ENCODE measurements at places on chromosomes 13 and 19.

DNA sequence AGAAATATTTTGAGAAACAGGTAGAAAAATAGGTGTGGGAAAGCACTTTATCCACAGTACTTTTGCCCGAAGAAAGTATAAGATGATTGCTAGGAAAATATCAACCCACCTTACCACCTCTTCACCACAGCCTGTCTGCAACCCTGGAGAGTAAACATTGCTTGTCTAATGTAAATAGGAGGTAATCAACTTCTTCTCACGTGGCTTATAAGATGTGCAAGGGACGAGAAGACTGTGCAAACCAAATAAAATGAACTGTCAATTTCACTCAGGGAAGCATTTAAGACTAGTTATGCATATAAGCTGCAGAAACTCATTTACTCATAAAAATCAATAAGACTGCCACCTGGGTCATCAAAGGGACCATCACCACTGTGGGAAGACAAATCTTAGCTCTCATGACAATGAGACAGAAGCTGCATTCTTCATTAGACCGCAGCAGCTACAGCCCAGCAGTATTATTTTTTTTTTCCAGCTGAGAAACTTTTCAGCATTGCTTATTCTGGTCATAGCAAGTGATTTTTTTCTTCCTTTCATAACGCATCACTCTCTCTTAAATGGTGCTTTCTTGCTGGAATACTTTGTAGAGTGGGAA, 807.7 kb upstream of the GPC6 start:
- peak; percentile 45 for DNase-seq

DNA sequence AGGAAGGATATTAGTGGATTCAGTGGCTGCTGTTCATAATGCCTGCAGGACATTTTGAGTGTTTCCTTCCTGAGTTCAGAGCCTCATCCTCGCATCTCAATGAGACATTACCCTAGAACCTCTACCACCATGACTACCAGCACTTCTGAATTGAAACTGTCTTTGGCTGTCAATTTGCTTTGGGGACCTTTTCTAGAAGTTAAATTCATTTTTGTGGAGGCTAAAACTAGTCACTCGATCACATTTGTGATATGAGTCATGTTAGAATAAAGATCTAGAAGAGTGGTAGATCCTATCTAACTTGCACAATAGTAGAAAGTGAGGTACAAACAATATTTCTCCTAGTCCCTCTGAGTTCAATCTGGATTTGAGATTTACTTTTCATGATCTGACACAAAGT, 124.9 kb downstream of the KCNRG start:
- no peak for DNase-seq

DNA sequence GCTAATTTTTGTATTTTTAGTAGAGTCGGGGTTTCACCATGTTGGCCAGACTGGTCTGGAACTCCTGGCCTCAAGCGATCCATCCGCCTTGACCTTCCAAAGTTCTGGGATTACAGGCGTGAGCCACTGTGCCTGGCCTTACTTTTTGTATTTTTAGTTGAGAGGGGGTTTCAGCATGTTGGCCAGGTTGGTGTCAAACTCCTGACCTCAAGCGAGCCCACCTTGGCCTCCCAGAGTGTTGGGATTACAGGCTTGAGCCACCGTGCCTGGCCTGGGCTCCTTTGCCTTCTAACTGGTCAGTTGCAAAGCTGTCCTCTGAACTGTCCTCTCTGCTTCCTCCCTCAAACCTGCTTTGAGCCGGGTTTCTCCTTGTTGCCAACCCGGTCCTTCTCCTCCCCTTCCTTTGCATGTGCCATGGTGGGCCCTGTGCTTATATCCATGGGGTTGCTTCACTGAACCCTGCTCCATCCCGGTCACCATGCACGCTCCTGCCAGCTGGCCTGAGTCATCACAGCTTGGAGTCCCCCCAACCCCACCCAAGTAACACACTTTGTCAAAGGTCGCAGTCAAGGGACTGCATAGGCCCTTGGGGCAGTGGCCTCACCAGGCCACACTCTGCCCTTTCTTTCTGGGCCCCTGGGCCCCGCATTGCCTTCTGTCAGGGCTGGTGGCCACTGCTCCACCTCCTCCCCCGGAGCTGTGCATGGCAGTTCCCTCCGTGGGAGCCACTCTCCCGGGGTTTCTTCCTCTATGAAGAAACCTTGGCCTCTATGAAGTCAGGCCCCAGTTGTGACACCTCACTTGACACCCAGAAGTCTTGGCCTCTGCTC, 21.2 kb downstream of the WTIP start:
- DNase-seq = no peak

DNA sequence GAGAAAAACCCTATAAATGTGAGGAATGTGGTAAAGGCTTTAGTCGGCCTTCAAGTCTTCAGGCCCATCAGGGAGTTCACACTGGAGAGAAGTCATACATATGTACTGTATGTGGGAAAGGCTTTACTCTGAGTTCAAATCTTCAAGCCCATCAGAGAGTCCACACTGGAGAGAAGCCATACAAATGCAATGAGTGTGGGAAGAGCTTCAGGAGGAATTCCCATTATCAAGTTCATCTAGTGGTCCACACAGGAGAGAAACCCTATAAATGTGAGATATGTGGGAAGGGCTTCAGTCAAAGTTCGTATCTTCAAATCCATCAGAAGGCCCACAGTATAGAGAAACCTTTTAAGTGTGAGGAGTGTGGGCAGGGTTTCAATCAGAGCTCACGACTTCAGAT, 11.7 kb downstream of the ZNF226 start:
- no peak for DNase-seq

DNA sequence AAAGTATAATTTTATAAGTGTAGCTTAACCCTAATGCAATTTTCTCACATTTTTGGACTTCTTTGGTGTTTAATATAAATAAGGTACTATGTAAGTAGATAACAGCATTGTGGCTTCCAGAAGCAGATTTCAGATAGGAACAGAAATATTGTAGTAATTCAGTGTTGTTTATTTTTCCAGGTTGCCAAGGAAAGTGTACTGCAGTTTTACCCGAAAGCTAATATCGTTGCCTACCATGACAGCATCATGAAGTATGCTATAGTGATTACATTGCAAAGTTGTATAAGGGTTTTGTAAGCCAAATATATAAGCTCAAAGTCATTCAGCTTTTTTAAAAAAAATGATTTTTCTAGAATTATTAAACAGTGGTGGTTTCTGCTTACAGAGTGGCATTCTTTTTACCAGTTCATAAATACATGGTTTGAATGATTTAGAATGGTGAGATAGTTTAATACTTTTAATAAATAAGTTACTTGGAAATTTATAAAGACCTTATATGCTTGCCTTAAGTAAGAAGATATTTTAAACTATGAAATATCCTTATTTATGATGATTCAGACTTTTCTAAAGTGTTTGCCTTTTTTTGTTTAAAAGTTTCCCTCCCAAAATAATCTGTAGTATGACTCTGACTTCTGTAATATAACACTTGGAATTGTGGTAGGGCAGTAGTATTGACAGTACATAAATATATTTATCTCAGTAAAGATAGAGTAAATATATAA, 3.7 kb downstream of the UBA2 start:
- no peak for DNase-seq

GRCh38 chr19:14022469-14022868, 5.5 kb upstream of the RLN3 start:
- DNase-seq = no peak

DNA sequence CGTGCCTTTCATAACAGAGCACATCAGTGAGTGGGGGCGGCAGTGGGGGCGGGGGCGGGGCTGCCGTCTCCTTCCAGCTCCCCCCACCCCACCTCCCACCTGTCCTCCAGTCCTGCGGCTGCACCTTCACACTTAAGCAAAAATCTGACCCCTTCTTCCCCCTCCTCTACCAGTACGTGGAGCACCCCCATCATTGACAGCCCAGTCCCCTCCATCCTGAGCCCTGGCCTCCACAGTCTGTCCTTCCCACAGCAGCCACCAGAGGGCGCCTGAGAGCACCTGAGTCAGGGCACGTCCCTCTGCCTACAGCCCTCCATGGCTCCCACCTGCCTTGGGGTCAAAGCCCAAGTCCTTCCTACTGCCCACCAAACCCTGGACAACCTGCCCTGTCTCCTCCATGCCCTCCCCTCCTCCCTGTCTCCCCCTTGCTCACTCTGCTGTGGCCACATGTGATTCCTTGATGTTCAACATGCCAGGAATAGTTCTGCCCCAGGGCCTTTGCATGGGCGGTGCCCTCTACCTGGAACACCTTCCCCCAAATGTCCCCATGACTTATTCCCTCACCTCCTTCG, 4.0 kb downstream of the EBI3 start:
- DNase-seq = no peak

- DNase-seq = no peak
Measured at GRCh38 chr19:2805261-2805900, 14.3 kb upstream of the ZNF554 start.

GRCh38 chr13:48534911-48535501, 2.1 kb upstream of the RCBTB2 start:
- no peak for DNase-seq

DNA sequence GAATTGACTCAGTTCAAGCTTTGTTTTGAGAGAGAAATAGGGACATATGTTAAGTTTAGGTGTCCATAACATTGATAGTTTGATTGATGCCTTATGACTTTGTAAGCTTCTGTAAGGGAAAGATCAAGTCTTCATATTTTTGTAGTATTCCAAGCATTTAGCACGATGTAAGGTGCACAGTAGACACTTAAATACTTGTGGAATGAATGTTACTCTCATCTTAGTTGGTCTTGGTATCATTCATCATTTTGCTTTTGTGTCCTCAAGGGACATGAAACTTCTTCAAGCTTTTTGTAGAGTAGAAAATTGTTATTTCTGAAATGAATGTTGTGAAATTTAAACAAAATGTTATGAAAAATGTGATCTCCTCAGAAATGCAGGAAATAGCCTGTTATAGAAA, 10.1 kb downstream of the TDRD3 start:
- DNase-seq = no peak

GRCh38 chr13:66546534-66547379, 683.4 kb downstream of the PCDH9 start:
- DNase-seq = no peak

DNA sequence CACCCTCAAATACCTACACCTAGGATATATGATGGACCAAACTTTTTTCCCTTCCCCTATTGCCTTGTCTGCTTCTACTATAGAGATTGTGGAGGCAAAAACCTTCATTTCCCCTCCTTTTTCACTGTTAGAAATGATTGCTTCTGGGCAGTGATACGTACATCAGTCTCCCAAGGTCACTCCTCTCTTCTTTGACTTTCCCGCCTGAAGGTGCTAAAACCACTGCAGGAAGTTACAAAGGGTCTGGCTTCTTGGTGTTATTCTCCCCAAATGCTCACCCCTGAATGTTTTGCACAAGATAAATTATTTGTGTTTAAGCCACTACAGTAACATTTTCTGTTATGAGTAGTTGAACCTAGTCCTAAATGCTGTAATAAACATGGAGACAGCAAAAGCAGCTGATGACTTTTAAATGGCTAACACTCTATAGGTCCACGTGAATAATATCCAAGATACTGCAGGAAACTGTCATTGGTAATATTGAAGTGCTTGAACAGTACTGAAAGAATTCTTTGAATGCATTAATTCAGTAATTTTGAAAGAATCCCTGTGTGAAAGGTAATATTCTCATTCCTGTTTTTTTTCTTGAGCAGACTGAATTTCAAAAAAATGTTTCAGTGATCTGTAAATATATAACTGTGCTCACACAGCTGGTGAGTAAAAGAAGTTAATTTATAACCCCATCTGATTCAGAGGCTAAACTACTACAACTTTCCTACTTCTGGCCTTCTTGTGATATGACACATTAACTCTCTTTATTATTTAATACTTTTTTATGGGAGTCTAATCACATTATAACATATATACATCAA, 865.1 kb downstream of the EFNB2 start:
- DNase-seq = no peak

- DNase-seq = no peak
Measured at GRCh38 chr13:50359779-50360178, 344.5 kb downstream of the KCNRG start.

DNA sequence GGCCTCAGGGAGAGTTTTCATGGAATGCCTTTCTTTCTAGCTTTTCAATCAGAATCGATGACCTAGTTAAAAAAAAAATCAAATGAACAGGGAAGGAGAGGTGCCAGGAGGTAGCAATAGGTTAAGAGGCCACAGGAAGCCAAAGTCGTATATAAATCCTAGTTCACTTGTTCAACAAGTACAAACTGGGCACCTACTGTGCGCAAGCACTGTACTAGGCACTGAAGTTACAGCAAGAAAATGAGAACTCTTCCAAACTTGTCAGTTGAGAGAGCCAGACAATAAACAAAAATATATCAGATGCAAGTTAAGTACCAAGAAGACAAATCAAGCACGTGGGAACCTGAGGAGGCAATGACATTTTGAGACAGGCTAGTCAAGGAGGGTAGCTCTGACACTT, 6.1 kb downstream of the SUGP2 start:
- no peak for DNase-seq

Data from NCI-H187 treated with DMSO at 0.1 percent for 48 hours (cell line).